NCI-H460 (cell line): ENCODE measurements at places on chromosomes 12 and 14.
A peak's percentile ranks its signal among the peaks of the same experiment; 100 is the strongest.

GRCh38 chr12:45596366-45596765 is 133.1 kb upstream of the ARID2 start:
- no peak for DNase-seq

- DNase-seq, result peak; percentile 71
Measured at GRCh38 chr12:25276199-25276937, 25.6 kb upstream of the KRAS start.

- DNase-seq, result no peak
Measured at GRCh38 chr12:79250186-79250585, 385.6 kb downstream of the SYT1 start.

- DNase-seq, result no peak
Measured at GRCh38 chr12:17030338-17030737, 424.4 kb upstream of the LMO3 start.

DNA sequence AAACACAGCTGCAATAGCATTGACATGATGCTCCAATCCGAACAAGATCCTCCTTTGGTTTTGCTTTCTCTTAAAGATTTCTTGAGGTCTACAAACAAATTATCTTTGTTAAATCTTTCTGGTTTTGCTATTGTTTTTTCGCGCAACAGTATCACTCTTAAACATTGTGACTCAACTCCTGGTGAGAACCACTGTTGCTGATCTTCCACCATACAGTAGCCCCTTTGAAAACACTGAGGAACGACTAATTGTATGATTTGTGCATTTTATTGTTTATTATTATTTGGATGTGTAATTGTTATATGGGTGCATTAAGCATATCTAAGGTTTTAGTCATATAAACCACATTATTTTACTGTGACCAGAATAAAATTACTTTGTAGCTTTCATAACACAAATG is 282.8 kb downstream of the EGLN3 start:
- no peak for DNase-seq

DNA sequence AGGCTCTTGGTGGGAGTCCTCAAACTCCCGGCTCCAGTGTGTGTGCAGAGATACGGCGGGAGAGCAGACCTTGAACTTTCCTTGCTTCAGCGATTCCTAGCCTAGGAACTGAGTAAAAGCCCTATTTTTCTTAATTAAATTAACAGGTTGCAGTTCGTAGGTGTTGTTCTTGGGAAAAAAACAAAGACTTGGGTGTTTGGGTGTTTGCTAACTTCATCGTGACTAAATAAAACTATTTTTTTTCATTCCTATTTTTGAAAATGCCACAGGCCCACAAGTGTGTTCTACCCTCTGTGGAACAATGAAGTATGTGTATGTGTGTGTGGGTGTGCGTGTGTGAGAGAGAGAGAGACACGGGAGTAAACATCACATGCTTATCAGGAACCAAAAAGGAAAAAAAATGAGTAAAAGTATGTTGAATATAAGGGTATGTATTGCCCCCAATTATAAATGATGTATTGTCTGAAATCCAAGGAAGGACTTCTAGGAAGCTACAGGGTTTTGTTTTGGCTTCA is 651 bp downstream of the TMEM117 start:
- peak; percentile 2 for DNase-seq
